ENCODE measurements at places on chromosomes 1 and 21. TPM values are rescaled to one million over a fixed set of nuclear protein-coding genes. Genes with fewer than 3 reads are reported as not detected.

DNA sequence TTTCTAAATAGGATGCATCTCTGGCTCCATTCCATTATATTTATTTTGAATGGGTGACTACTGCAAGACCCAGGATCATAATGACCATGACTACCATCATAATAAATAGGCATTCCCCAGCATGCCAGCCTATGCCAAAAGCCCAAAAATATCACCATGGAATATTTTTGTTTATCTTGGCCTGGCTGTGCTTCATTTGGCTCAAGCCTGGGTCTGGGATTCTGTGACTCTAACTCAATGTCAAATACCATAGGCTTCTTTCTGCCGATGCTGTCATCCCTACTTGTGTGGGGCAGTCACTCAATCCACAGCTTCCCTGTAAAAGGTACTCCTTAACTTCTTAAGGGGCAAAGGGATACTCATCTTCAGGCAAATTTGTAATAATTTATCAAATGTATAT is 66.6 kb downstream of the DIRAS3 start:
- no peak for DNase-seq

DNA sequence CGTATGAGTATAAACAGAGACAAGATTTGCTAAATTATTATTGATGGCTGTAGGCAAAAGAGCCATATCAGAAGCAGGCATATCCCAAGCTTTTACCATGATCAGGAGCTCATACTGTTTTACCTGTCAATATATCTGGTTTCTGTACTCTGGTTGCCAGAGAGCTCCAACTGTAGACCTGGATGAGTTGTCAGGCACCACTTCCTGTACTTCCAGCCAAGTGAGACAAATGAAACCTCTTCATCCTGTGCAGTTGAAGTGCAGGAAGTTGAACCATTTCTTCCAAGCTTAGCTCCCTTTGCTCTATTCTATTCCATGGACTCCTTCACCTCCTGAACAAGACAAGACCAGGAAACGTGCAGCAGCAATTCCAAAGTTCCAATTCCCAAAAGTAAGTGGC is 115.6 kb downstream of the ZNF281 start:
- DNase-seq: no peak

DNA sequence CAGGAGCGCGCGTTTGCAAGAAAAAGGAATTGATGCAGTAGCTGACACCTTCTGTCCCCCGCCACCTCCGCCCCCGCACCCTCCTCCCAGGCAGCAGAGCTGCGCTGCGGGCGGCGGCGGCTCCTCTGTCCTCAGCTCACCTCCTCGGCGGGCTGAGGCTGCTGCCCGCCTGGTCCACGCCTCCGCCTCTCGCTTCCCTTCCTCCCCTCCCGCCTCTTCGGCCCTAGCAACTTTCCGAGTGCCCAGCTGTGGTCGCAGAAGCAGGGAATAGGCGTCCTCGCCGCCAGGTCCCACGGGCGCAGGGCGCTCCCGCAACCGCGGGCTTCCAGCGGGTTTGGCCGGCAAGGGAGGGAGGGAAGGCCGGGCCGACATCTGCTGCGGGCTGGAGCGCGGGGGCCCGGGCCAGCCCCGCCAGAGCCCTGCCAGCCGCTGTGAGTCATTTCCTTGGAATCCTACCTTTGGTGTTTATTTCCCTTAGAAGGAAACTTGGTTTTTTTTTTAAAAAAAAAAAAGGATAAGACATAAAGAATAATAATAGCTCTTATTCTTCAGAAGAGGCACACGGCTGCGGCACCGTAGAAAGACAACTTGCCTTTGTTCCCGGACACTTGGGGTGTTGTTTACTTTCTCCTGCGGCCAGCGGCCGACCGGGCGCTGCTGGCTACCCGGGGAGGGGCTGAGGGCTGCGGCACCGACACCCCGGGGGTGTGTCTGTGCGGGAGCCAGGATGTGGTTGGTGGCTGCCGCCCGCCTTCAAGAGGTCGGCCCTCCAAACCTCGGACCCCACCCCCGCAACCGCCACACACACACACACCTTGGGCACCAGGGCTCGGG is 1.1 kb downstream of the SERTAD4 start:
- DNase-seq: peak; percentile 52

GRCh38 chr1:219712506-219712905 is 99.6 kb upstream of the ZC3H11B start:
- no peak for DNase-seq

GRCh38 chr1:45018599-45019230 is 6.7 kb downstream of the UROD start:
- no peak for DNase-seq

DNA sequence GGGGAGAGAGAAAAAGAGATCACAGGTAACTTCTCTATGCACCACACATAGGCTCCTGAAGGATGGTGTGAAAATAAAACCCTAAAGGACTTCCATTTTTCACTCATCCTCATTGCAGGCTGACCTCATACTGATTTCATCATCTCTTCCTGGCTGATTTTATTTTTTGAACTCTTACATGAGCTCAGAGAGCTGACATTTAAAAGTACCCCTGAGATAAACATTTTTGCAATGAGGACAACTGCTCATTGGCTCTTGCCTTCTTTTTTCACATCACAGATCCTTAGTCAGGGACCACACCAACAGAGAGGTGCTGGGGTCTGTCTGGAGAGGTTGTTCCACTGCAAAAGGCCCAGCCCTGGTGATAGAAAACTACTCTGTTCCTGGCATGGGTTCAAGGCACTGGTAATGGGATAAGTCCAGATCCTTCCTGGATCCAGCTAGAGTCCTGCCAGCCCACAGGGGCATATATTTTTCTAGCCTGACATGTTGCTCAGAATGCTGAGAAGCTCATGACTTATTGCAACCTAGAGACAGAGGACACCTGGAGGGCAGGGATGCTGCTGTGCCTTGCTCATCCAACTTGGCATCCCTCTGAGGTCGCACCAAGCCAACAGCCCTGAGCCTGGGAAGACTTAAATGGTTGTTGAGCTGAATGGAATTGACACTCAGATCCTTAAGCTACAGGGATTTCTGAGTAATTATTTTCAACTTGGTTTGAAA is 360.0 kb downstream of the HHAT start:
- DNase-seq: no peak

GRCh38 chr1:169102567-169102966 is 3.9 kb upstream of the ATP1B1 start:
- peak; percentile 38 for DNase-seq

DNA sequence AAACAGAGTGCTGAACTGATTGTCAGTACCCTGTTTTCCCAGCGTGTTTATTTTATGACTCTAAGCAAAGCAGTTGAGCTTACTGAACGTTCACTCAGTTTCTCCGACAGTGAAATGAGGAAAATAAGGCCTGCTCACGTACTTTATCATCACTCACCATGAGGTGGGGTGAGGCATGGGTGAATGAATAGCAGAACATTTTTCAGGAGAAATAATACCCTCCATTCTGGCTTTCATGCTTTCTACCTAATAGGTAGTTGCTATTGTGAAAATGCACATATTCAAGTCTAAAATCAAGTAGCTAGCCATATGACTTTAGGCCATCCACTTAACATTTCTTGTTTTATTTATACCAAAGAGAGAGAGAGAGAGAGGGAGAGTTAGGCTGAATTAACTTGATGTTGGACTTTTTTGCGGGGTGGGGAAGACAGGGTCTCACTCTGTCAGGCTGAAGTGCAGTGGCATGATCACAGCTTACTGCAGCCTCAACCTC is 178.2 kb downstream of the VPS13D start:
- DNase-seq: no peak

GRCh38 chr1:63238721-63239120 is 83.6 kb upstream of the FOXD3 start:
- DNase-seq: no peak

GRCh38 chr1:44624268-44624901 is 49.9 kb downstream of the TMEM53 start:
- no peak for DNase-seq

DNA sequence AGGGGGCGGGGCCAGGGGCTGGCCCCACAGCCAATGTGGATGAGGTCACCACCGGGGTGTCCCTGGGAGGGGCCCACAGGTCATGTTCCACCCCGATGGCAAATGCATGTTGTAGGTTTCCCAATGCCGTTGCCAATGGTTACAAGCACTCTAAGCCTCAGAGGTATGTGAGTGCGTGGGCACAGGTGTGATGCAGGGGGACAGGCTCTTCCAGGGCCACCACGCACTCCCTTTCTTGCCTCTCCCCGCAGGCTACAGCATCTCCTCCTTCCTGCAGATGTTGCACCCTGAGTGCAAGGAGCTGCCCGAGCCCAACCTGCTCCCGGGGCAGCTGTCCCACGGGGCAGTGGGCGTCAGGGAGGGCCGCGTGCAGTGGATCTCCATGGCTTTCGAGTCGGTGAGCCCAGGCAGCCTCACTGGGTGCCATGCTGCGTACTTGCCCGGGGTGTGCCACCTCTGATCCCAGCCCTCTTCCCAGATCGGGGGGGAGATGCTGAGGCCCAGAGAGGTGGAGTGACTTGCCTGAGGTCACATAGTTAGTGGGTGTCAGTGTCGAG is 52.4 kb downstream of the DISP3 start:
- no peak for DNase-seq

DNA sequence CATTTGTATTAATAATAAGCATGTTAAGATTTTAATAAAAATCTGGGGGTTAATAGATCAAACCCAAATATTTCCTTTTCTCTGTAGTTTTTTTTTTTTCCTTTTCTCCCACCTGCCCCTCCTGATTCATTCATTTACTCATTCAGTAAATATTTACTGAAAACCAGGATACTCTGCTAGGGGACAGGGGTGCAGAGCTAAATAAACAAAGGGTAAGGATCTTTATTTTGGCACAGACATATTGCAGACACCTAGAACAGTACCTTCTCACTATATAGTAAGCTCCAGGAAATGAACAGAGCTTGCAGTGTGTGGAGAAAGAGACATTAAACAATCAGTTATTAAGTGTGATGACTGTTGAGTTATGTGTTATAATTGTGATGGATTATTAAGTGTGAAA is 60.9 kb downstream of the AK5 start:
- DNase-seq: no peak

DNA sequence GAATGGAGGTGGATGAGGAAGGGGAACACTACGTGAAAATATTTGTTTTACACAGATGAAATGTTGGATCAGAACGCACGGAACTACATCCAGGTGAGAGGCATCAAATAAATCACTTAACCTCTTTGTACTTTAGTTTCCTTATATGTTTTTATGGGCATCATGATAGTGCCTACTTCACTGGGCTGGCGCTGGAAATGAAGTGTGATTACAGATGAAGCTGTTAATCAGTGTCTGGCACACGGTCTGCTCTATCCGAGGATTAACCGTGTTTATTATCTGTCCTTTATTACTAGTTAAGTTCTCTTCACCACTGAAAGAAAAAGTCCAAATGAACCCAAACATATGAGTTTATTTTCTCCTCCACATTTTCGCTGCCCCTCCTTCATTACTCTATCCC is 96.0 kb upstream of the TRABD2B start:
- DNase-seq: no peak

Gene TFF2
- not detected for polyA plus RNA-seq

Gene AMY1A
- not detected for polyA plus RNA-seq

Gene GRIK1
- not detected for polyA plus RNA-seq

Gene MARK1
- polyA plus RNA-seq: 7.2 TPM

Gene RAB42
- 0.59 TPM for polyA plus RNA-seq

Gene RAB13
- polyA plus RNA-seq: 114 TPM

Gene STRIP1
- polyA plus RNA-seq: 10.3 TPM

Gene ITLN2
- not detected for polyA plus RNA-seq

Gene TRPM2
- 2.4 TPM for polyA plus RNA-seq

Measured in heart right ventricle (tissue), 16 donors.